CD8-positive, alpha-beta memory T cell (primary cell): ENCODE measurements at places on chromosomes 16 and 17. TPM values are rescaled to one million over a fixed set of nuclear protein-coding genes. Genes with fewer than 3 reads are reported as not detected.

- H3K4me1 ChIP-seq: no peaks in the 10 kb centered on the region
- H3K36me3 ChIP-seq: no peaks in the 10 kb centered on the region
- H3K27me3 ChIP-seq: no peaks in the 10 kb centered on the region
- H3K4me3 ChIP-seq: no peak overlapping the region
- DNase-seq: no peak
Measured at GRCh38 chr17:13989138-13989537, 80.2 kb upstream of the COX10 start.

DNA sequence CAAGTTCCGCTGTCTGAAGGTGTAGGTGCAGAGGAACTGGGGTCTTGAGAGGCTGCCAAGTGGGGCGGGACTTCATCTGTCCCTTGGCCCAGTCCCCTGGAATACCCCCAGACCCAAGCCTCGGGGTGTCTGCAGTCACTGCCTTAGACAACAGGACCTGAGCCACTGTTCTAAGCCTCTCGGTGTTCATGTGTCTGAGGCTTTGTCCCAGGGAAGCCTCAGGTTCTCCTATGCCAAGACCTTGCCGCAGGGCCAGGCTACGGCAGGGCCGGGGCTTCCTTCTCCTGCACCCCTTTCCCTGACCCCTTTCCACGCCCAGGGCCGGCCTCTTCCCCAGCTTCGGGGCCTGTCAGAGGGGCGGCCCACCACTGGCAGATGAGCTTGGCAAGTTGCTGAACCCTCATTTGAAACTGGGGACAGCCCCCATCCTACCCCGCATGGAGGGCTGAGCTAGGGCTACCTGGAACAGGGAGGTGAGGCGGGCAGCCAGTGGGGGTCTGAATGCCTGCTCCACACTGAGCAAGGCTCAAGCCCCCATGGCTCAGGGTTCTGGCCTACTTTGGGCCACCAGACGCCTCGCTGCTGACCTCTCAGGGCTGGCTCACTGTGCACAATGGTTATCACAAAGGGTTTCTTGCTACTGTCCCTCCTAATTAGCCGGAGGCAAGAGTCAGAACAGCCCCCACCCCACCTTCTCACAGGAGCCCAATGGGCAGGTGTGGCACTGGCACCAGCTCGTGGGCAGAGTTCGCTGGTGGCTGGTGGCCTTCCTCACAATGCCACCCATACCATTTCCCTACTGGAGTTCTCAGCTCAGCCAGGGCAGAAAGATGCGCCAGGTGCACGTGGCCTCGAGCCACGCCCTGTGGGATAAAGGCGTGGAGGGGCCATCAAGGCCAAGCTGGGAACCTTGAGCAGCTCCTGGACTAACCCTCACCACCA, 7.1 kb downstream of the LITAFD start:
- H3K4me1 ChIP-seq: peaks cover 7% of the 10 kb centered on the region
- DNase-seq: no peak
- no peak overlapping the region for H3K27ac ChIP-seq
- H3K4me3 ChIP-seq: no peak overlapping the region
- peaks cover 12% of the 10 kb centered on the region for H3K36me3 ChIP-seq

The ITGAD gene
- not detected for total RNA-seq

DNA sequence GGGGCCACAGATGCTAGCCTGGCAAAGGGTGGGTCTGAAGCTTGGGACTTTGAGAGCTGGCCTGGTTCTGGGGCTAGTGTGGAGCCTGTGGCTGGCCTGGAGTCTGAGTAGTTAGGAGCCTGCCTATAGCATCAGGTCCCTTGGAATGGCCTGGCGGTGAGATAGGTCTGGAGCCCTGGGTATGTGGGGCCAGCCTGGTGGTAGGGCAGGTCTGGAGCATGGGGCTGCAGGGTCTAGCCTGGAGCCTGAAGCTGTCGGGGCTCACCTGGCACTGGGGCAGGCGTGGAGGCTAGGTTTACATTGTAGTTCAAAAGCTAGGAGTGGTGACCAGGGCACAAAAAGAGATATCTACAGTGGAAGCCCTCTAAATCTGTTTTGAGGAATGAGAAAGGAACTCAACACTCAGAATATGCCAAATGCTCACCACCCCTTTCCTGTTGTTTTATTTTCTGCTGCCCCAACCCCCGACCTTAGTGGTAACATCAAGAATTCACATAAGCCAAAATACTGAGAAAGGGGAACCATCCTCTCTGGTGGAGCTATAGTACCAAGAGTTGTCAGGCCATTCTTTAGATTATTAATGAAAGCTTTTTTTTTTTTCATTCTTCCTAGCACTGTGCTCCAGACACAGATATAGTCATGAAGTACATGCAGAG, 100.3 kb downstream of the TANC2 start:
- no peaks in the 10 kb centered on the region for H3K27me3 ChIP-seq
- H3K4me3 ChIP-seq: no peak overlapping the region
- no peaks in the 10 kb centered on the region for H3K36me3 ChIP-seq
- no peak overlapping the region for H3K27ac ChIP-seq

- peaks cover 73% of the 10 kb centered on the region for H3K4me1 ChIP-seq
- H3K27ac ChIP-seq: no peak overlapping the region
- no peaks in the 10 kb centered on the region for H3K36me3 ChIP-seq
- H3K4me3 ChIP-seq: no peak overlapping the region
- no peaks in the 10 kb centered on the region for H3K27me3 ChIP-seq
- no peak for DNase-seq
Measured at GRCh38 chr16:81473558-81473957, 28.9 kb downstream of the CMIP start.

The OR1F1 gene
- not detected for total RNA-seq

The ODAD4 gene
- total RNA-seq: 0.57 TPM

The USP43 gene
- 0.22 TPM for total RNA-seq

- no peak for DNase-seq
- H3K27me3 ChIP-seq: peaks cover 5% of the 10 kb centered on the region
- no peaks in the 10 kb centered on the region for H3K4me1 ChIP-seq
- no peak within 1 kb of the TSS for H3K4me3 ChIP-seq
Measured at GRCh38 chr16:51150888-51151320, at the start of gene SALL1. Gene SALL1 (minus strand): TSS chr16:51151270. CDS start chr16:51151241, 29 bp downstream.

The C1QTNF1 gene
- total RNA-seq: 0.22 TPM

DNA sequence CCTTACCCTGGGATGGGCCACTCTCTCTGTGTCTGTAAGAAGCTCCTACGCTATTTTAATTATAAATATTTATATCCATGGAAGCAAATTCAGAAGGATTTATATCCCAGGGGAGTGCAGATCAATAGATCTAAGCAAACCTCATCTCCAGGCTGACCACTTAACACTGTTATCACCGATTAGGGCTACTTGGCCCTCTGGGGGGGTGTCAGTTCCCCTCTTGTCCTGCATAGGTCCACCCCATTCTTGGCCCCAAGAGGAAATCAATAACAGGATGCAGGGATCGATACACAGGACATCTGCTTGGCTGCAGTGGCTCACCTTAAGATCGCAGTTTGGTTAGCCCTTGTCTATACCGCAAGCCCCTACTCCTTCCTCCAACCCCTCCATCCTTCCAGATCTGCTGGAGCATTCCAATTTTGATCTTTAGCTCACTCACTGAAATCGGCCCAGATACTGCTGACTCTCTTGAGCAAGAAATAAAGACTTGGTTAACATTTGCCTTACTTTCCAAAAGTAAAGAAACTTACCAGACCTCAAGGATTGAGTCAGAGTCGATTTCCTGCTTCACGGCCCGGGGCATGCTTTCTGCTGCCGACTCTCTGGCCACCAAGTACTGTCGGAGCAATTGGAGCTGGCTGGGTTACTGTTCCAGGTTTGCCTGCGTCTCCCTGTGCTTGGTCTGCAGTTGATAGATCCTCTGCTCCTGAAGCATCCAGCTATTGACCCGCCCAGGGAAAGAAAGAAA, 112.3 kb upstream of the PMFBP1 start:
- H3K27ac ChIP-seq: no peak overlapping the region
- no peaks in the 10 kb centered on the region for H3K4me1 ChIP-seq
- H3K4me3 ChIP-seq: no peak overlapping the region
- H3K36me3 ChIP-seq: no peaks in the 10 kb centered on the region
- no peak for DNase-seq
- no peaks in the 10 kb centered on the region for H3K27me3 ChIP-seq

DNA sequence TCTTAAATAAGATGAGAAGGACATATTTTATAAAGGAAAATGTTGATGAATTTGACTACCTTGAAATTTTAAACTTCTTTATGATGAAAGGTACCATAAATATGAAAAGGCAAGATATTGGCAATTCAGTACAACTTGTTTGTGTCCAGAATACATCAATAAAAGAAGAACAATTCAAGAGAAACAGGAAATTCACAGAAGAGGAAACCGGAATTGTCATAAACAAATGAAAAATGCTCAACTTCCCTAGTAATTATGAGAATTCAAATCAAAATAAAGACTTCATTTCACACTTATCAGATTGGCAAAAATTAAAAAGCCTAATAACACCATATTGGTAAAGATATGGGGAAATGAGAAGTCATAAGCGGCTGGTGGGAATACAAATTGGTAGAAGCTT, 54.3 kb downstream of the WSB1 start:
- H3K4me1 ChIP-seq: peaks cover 3% of the 10 kb centered on the region
- H3K36me3 ChIP-seq: no peaks in the 10 kb centered on the region
- no peaks in the 10 kb centered on the region for H3K27me3 ChIP-seq

DNA sequence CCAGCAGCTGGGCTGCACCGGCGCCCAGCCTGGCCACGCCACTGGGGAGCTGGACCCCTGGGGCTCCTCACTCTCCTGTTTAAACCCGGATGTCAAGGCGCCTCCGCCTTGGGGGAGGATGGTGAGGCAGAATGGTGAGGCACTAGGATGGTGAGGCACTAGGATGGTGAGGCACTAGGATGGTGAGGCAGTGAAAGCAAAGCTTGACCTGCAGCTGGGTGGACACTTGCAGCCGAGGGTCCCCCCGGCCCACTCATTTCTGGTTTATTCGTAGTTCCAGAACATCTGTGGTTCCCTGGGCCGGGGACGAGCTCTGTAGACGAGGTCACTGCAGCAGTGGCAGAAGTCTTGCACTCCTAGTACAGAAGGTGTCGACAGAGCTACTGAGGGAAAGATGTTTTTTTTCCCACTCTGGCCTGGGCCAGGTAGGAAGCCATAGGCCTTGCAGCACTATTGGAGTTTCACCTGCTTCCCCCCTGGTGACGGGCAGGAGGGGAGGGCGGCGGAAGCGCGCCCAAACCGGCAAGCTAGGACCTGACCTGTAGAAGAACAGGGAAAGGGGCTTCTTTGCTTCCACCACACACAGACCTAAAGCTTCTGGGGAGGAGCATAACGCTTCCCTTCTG, 1.1 kb upstream of the HNF1B start:
- no peak for DNase-seq
- H3K36me3 ChIP-seq: no peaks in the 10 kb centered on the region
- no peak overlapping the region for H3K4me3 ChIP-seq
- peaks cover 32% of the 10 kb centered on the region for H3K4me1 ChIP-seq
- no peak overlapping the region for H3K27ac ChIP-seq
- H3K27me3 ChIP-seq: peaks cover 49% of the 10 kb centered on the region
